ENCODE measurements at places on chromosomes 11 and 22.
A peak's percentile ranks its signal among the peaks of the same experiment; 100 is the strongest.

GRCh38 chr11:103659206-103659618, 377.2 kb upstream of the DDI1 start:
- DNase-seq: peak; percentile 25

DNA sequence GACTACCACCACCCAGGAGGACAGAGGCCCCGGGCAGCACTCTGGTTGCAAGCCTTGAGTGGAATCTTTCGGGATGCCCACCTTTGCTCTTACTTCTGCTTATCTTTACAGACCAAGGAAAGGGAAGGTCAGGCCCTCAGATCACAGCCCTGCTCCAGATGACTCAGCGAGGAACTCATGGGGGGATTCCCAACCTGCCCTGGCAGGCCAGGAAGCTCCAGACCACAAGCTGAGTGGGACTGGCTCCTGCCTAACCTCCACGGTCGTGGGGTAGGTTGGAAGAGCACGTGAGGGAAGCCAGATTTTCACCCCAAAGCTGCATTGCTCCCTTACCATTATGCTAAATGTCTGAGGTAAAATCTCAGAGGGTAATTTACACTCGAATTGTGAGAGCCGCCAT, 11.8 kb downstream of the TBC1D10A start:
- DNase-seq: peak; percentile 31

- DNase-seq: no peak
Measured at GRCh38 chr11:16402654-16403447, 46.5 kb upstream of the SOX6 start.

DNA sequence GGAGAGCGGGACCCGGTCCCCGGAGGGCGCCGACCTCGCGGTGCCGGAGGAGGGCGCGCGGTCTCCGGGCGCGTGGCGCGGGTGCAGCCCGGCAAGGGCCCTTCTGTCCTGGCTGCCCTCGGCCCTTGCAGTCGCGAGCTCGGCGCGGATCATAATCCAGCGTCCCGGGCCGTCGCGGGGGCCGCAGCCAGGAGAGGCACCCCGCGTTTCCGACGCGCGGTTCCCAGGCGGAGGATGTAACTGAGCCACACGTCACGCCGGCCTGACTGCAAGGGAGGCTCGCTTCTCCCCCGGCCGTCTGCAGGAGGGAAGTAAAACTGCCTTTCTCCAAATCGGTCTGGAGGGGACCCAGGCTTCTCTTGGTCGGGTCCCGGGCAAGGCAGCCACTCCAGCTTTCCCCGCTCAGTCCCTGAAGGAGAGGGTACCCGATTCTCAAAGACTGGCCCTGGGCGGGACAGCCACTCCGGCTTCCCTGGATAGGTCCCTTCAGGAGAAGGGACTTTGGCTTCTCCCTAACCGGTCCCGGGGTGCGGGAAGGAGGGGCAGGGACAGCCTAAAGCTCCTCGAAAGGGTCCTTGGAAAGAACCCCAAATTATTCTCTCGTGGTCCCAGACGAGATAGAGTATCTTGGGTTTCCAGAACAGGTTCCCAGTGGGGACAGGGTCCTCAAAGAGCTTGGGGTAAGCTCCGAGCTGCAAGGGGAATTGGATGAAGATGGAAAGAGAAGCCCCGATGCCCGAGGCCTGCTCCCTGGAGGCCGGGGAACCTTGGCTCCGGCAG, 836 bp downstream of the SPON1 start:
- DNase-seq: no peak

DNA sequence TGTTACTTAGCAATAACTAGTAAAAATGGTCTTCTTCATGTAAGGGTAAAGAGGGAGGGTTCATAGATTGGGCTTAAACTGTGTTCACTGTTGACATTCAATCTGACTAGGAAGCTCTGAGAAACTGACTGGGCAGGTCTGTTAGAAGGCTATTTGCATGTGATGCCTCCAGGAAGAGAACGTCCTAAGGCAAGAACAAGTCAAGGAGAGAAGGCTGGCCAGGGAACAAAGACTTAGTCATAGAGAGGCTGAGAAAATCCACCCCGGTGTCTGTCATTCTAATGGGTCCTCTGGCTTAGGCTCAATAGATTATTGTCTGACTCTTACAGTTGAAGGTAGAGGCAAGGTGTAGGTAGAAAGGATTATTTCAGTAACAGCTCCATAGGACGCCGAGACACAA, 50.3 kb upstream of the CD44 start:
- DNase-seq: no peak

- peak; percentile 84 for DNase-seq
Measured at GRCh38 chr11:35927682-35928081, 16.2 kb upstream of the LDLRAD3 start.

- peak; percentile 82 for DNase-seq
Measured at GRCh38 chr11:36431429-36432092, 78.5 kb downstream of the TRAF6 start.

- DNase-seq: no peak
Measured at GRCh38 chr22:49233507-49234100, 594.1 kb downstream of the BRD1 start.

DNA sequence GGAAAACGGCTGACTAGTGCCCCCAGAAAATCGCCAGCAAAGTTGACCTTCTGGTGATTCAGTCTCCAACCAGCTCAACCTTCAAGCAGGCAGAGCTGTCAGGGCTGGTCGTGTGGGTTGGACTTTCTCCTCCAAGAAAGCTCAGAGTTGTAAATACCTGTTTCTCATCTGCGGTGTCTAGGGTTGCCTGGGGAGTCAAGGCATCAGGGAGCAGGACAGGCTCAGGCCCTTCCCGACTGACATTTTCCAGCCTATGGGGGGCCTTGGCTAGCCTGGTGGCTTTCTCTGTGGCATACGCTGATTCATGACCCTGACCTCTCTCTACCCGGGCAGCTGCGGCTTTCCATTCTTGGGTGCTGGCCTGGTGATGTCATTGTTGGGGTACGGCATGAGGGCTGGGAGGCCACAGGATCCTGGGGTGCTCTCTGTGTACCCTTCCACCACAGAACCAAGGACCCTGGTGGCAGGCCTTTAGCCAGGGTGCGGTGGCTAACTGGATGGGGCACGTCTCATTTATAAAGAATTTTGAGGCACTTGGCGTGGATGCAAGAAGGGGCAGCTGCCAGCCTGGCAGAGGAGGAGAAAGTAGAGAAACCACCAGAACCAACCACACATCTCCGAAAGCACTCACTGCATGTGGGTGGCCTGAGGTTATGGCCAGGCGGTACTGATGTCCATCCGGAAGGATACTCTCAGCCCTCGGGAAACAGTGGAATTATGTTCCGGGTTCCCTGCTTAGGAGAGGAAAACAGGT, 64.9 kb downstream of the BCR start:
- DNase-seq: no peak

- DNase-seq: no peak
Measured at GRCh38 chr22:44396021-44396726, 83.4 kb upstream of the SHISAL1 start.

- no peak for DNase-seq
Measured at GRCh38 chr11:69157822-69158231, 2.1 kb downstream of the SMIM38 start.

- DNase-seq: no peak
Measured at GRCh38 chr22:22450343-22450839, 58.2 kb downstream of the ZNF280B start.

- no peak for DNase-seq
Measured at GRCh38 chr11:111502611-111503010, 9.6 kb downstream of the BTG4 start.

DNA sequence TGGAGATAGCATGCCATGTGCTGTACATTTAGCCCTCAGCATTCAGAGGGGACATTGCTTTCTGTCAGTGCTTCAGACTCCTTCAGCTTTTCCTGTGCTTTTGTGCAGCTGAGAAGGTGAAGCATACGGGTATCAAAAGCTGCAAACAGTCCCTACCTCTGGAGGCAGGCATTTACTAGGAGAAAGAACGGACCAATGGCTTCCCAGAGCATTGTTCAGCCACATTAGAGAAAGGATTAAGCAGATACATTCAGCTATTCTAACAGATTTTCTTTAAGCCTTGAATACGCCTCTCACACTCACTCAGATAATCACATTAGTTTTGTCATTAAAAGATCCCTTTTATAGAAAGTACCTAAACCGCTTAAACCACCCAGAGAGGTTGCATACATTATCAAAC, 80.7 kb upstream of the FAM181B start:
- no peak for DNase-seq

DNA sequence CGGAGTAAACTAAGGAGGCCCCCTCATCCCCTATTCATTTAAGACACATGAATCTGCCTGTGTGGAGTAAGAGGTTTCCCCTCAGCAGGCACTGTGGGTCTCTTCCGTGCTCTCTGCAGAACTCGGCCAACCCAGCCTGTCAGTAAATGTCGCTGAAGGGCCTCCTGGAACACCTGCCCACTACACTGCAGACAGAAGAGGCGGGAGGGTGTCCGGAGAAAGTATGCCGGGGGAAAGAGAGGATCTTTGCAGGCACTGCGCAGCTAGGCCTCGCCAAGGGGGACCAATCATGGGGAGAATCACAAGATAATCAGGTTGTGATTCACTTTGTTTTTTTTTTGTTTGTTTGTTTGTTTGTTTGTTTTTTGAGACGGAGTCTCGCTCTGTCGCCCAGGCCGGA, 110.8 kb downstream of the MORC2 start:
- no peak for DNase-seq

GRCh38 chr11:92841719-92842118, 127.7 kb upstream of the MTNR1B start:
- no peak for DNase-seq

DNA sequence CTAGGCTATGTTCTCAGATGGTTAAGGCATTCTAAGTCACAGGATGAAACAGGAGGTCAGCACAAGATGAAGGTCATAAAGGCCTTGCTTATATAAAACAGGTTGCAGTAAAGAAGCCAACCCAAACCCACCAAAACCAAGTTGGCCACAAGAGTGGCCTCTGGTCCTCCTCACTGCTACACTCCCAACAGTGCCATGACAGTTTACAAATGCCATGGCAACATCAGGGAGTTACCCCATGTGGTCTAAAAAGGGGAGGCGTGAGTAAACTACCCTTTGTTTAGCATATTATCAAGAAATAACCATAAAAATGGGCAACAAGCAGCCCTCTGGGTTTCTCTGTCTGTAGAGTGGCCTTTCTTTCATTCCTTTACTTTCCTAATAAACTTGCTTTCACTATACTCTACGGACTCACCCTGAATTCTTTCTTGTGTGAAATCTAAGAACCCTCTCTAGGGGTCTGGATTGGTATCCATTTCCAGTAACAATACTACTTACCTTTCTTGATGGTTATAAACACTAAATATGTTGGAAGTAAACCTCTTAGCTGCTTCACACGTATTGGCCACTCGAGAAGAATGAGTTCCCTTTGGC, 1237.9 kb downstream of the FAM181B start:
- no peak for DNase-seq

DNA sequence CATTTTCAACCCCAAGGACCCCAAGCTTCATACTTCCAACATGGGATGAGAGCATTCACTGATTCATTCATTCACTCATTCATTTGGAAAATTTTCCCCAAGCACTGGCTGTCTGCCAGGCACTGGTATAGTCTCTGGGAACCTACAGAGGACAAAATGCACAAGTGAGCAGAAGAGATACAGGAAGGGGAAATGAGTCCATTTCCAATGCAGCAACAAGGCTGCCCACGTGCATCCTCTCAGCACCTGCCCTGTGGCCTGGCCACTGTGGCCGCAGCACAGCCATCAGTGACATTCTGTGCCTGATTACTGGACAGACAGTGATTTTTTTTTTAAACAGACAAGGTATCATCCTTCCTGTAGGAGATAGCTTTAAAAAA, 96.0 kb upstream of the PITPNB start:
- no peak for DNase-seq

DNA sequence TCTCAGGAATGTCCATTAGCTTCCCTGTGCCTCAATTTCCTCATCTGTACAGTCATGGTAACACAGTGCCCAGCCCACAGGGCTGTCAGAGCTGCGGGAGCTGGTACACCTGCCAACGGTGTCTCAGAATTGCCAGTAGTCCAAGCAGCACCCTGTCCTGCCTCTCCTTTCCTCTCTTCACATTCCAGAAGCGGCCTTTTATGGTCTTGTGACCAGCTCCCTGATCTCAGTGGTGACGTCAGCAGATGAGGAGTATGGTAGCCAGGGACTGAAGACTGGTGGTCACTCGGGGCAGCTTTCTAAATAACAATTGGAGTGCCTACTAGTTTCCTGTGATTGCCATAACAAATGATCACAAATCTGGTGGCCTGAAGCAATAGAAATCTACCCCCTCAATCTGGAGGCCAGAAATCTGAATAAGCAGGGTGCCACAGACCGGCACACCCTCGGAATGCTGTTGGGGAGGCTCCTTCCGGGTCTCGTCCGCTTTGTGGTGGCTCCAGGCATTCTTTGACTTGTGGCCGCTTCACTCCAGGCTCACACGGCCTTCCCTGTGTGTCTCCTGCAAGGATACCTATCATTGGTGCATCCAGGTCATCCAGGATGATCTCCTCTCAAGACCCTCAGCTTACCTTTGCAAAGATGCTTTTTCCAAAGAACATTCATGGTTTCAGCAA, 2.1 kb downstream of the FADD start:
- no peak for DNase-seq

GRCh38 chr11:112289588-112290492, 29.2 kb upstream of the PLET1 start:
- DNase-seq: peak; percentile 61
